ENCODE measurements at places on chromosomes 6 and 20.

DNA sequence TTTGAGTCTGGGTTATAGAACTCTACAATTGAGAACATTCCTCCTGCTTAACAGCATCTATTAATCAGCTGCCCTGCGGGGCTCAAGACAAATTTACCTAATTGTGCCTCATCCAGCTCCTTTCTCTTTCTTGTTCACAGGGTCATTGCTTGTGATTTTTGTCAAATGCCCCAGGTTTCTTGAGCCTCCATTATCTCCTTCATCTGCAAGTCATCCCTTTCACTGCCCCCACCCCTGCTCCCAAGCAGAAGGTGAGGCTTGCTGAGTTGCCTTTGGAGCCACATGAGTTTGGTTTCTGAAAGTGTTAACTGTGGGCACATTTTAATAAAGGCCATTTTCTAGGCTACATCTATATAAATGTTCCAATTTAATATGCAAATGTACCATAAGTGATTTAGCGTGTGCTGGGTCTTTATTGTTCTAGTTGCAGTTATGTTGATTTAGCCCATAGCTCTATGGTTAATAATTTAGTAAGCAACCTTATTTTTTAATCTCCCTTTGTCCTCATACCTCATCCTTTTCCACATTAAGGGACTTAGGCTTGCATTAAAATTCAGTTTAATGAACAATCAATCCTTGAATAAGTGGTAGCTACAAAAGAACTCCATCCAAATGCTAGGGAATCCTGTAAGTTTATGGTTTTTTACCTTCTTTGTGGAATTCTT lies 56.1 kb downstream of the VSTM2L start:
- DNase-seq = no peak

- no peak for DNase-seq
These were observed 73.2 kb downstream of the C6orf52 start for GRCh38 chr6:10621213-10621612.

GRCh38 chr6:104604685-104605084 lies 255.0 kb downstream of the HACE1 start:
- DNase-seq = no peak

DNA sequence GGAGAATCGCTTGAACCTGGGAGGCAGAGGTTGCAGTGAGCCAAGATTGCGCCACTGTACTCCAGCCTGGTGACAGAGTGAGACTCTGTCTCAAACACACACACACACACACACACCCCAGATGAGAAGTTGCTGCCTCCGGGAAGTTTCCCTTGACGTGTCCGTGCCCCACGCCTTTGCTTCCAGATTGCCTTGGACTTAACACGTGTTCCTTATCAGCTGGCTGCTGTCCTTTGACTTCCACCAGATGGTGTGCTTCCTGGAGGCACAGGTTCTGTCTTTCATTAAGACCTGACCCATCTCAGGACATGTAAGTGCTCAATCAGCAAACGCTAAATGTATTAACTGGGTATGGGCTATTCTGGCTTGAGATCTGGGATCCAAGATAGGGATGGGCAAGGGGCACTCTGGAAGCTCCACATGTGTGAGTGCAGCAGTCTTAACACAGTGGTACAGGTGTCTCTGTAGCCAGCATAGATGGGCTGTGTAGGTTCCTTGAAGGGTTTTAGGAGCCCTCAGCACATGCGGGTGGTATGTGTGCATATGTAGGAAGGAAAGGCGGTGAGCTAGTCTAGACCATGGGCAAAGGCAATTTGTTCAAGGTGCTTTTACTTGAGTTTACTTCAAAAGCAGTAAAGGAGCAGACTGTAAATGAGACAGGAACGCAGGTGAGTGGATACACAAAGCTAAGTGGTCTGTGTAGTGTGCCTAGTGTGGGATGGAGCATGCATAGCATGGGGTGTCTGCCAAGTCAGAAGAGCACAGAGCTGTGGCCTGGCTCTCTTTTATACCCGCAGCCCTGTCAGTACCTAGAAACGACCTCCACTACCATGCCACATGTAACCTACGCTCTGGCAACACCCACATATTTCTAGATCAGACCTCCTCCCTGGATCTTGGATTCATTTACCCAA lies 11.6 kb downstream of the PIGT start:
- DNase-seq = no peak

- DNase-seq = no peak
These were observed 22.9 kb upstream of the TBC1D7 start for GRCh38 chr6:13351271-13351670.

DNA sequence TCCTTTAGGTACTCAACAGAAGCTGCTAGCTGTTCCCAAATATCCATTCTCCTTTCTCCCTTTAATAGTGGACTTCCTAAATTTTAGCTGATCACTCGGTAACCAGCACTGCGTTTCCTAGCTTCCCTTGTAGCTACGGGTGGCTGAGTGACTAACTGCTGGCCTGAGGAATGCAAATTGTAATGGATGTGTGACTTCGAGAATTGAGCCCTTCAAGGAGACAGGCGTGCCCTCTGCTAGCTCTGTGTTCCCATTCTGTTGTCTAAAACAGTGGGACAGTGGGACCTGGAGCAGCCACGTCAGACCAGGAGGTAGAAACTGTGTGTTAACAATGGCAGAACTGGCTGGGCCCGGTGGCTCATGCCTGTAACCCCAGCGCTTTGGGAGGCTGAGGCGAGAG lies 56.5 kb downstream of the SCML4 start:
- DNase-seq = no peak

GRCh38 chr6:137145421-137145820 lies 28.0 kb downstream of the IL22RA2 start:
- DNase-seq = no peak

- no peak for DNase-seq
These were observed 22.9 kb downstream of the COL20A1 start for GRCh38 chr20:63315731-63316491.

DNA sequence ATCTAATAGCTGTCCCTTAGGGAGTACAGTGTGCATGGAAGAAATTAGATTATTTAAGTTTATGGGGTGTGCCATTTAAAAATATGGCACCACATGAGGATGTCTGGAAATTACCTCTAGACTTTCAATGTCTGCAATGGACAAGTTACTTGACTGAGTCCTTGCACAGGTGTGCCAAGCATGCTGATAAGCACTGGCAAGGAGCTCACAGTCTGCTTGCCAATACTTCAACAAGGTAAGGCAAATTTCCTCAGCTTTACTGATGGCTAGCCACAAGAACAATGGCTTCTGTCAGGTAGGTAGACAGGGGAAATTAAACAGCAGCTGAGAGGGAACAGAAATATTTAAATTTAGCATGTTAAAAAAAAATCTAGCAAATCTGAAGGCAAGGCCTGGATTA lies 91.1 kb upstream of the TRAF3IP2 start:
- DNase-seq = no peak

Measured in NCI-H446 treated with DMSO at 0.1 percent for 48 hours (cell line).